Stimulated activated effector memory CD8-positive, alpha-beta T cell treated with anti-CD3 and anti-CD28 coated beads, Interleukin-12 subunit alpha, Interleukin-12 subunit beta, amount 100 ng/mL, for 72 hours (primary cell): ENCODE measurements at places on chromosomes 7 and 10.

- DNase-seq, result no peak
These were observed 3.1 kb downstream of the FZD1 start for GRCh38 chr7:91267171-91267955.

DNA sequence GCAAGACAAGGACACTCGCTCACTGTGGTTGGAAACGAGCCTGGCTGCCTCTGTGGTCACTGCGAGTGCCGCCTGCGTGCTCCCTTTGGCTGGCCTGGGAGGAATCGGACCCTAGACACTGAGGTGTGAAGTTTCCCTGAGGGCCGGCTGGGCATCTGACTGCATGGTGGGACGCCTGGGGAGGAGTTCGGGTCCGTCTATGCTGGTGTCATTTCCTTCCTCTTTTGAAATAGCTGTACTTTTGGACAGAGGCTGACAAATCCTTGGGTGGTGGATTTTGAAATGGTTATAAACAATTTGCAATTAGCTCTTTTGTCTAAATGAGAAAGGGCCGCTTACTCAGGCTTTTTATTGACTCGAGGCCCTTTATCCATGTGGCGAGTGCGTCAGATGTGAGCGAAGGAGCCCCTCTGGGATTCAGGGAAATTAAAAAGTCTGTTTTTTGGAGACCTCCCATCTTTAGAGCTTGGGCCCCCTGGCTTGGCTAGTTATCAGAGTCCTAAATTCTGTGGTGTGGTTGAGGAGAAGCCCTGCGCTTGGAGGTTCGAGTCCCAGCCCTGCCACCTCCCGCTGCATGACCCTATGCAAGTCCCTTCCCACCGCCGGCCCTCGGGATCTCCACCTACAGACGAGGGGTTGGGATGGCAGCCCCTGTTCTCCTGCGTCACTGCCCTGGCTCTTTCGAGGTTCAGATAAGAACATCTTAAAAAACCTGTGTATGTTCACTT is 147.1 kb downstream of the RGS10 start:
- no peak for DNase-seq

DNA sequence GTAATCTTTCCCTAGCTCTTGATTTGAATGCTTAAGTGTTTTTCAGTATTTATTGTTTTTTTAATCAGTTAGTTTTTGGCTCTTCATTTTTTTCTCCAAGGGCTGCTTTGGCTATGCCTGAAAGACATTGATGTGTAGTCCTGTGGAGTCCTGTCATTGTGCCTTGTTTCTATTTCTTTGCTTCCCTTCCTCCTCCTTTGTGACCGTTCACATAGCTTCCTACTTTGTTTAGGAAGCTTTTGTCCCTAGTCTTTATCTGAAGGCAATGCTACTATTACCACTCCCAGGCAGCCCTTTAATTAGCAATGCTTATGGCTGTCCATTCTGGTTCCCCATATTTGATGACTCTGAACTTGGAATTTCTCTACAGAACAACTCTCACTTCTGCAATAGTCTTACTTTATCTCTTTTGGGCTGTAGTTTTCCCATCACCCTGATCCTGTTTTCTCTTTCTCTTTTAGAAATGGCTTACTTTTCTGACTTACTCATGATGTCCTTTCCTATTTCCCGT is 39.9 kb downstream of the ADCYAP1R1 start:
- no peak for DNase-seq

GRCh38 chr7:11767148-11767547 is 64.8 kb downstream of the THSD7A start:
- DNase-seq, result no peak
